ENCODE measurements at places on chromosomes 13 and 19.
A peak's percentile ranks its signal among the peaks of the same experiment; 100 is the strongest.

- no peak for DNase-seq
Measured at GRCh38 chr13:89486709-89487108, 1815.5 kb downstream of the SLITRK5 start.

- DNase-seq = no peak
Measured at GRCh38 chr19:28208745-28209144, 1004.2 kb downstream of the UQCRFS1 start.

DNA sequence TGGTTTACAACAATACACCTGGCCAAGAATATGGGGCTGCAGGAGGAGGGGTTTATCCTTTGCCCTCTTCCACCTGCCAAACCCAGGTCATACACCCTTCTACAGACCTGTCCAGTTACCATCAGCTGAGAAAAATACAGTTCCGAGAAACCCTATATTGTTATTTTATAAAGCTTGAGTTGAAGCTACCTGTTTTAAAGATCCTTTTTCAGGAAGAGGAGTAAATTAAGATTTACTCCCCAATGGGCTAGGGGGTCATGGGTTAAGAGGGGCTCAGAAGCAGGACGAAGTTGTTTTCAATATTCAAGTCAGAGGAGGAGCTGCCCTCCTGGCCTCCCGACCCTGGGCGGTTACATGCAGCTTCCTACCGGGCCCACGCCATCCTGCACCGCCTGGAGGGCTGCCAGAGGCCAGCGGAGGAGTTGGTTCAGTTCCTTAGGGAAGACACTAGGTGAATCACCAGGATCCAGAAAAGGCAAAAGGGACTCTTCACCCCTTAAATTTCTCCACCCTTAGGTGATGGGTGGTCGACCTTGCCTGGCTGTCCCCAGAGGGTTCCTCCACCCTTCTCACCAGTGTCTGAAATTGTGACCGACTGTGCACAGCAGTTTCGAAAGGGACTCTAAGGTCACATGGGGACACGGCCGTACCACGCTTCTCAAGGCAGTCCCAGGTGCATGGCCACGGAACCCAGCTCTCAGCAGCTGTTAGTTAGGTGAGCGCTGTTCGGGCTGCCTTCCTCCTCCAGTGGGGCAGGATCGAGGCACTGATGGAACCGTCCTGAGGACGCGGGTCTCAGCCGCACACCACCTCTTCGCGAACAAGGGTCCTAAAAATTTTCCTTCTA lies 1.2 kb downstream of the GJB2 start:
- DNase-seq = no peak

DNA sequence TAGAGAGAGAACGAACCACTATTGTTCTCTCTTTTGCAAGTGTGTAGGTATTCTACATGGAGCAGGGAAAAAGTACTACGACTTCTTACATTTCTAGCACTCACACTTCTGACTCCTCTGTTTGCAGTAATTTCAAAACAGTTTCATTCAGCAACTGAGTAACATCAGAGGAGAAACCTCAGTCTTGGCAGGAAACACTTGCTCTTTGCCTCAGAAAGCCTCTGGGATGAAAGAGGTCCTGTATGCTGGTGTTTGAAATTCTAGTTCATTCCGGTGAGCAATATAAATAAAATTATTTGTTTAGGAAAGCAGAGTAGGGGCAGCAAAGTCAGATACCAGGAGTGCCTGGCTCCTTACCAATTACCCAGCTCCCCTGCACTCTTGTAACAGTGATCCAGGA lies 595.5 kb downstream of the TBC1D4 start:
- no peak for DNase-seq

DNA sequence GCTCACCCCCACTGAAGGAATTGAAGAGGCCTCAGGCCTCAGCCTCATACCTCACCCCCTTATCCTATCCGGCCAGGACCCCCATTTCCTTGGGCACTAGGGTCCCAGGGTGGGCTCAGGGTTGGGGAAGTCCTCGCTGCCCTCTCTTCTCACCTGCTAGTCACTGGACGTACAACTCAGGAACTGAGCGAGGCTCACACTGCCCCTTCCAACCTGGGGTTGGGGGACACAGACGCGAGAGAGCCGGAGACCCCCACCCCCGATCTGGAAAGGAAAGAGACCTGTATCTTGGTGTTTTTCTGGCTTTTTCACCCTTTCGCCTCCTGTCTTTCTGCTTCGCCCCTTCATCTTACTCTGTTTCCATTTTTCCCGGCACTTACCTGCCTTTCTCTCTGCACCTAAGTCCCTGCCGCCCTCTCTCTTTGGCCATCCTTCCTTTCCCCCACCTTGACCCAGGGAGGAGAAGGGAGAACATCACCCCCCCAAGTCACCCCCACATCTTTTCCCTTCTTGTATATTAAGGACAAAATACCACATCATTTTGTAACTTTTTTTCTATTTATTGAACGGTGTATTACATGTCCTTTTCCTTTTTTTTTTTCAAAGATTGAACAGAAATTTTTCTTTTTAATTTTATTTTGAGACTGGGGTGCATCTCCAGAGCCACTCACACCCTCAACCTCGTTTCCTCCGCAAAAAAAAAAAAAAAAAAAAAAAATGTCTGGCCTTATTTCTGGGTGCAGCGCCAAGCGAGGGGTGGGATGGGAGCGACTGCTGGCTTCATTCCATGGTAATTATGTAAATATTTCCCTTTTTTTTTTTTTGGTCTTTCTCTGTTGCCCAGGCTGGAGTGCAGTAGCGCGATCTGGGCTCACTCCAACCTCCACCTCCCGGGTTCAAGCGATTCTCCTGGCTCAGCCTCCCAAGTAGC lies 36.6 kb downstream of the ZSWIM4 start:
- no peak for DNase-seq

GRCh38 chr19:1237754-1238368 lies at the start of gene CBARP:
CBARP (minus strand) TSS chr19:1238005; CDS start chr19:1236100, 1,905 bp downstream.
- DNase-seq = peak; percentile 37

- no peak for DNase-seq
Measured at GRCh38 chr19:7788933-7789323, 25.9 kb downstream of the CLEC4M start.

DNA sequence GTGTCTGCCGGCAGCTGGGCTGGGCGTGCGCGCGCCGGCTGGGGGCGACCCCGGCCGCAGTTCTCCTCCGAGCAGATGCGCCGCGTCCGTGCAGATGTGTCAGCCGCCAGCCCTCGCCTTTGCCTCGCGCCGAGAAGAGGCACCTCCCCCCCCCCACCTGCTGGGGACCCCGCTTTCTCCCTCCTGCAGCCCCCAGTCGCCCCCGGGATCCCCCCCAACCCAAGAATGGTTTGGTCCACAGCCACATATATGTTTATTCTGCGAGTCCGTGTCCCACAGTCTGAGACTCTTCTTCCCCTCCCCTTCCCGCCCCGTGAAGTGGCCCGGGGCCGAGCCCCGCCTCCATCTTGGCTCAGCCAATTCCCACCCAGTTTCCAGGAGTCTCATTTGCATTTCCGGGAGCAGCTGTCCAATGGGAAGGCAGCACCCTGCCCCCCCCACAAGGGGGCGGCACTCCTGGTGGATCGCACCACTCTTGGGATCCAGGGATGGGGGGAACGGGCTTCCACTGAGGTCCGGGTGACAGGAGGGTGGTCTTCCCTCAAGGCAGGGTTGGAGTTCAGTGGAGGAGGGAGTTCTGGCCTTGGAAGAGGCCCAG lies 8.6 kb downstream of the ISOC2 start:
- no peak for DNase-seq

- DNase-seq = no peak
Measured at GRCh38 chr13:97726664-97727280, 226.7 kb upstream of the IPO5 start.

- no peak for DNase-seq
Measured at GRCh38 chr13:110430391-110431336, 123.6 kb downstream of the COL4A2 start.
